Thyroid gland (tissue), 4 donors: ENCODE measurements at places on chromosomes 4 and X. TPM values are rescaled to one million over a fixed set of nuclear protein-coding genes. Genes with fewer than 3 reads are reported as not detected.

DNA sequence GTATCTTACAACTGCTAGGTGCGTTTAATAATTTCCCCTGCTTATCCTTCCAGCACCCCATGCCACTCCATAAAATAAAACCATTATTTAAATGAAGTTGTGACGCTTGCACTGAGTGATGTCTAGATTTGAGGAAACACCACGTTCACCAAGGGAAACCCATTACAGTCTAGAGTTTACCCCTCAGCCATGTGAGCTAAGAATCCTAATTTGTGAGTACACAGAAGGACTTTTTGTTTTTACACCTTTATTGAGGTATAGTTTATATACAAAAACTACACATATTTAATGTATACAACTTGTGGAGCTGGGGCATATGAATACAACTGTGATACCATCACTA lies 326.8 kb downstream of the RAPGEF2 start:
- H3K4me3 ChIP-seq = no peak overlapping the region
- no peaks in the 10 kb centered on the region for H3K36me3 ChIP-seq
- DNase-seq = no peak
- no peaks in the 10 kb centered on the region for H3K27me3 ChIP-seq
- H3K27ac ChIP-seq = no peak overlapping the region

Gene GC
- not detected for total RNA-seq

Gene MYOZ2
- total RNA-seq = not detected

GRCh38 chrX:41518841-41519220 lies 71.7 kb downstream of the NYX start:
- H3K4me1 ChIP-seq = no peaks in the 10 kb centered on the region
- DNase-seq = no peak

Gene MAGED4B
- total RNA-seq = 17.8 TPM

Gene UGT2A1
- not detected for total RNA-seq

- no peaks in the 10 kb centered on the region for H3K36me3 ChIP-seq
- no peaks in the 10 kb centered on the region for H3K27me3 ChIP-seq
- H3K4me1 ChIP-seq = no peaks in the 10 kb centered on the region
- DNase-seq = no peak
- no peak overlapping the region for H3K27ac ChIP-seq
- H3K4me3 ChIP-seq = no peak overlapping the region
These were observed 144.4 kb downstream of the TMA16 start for GRCh38 chr4:163638909-163639308.

Gene LRIT3
- 0.63 TPM for total RNA-seq

DNA sequence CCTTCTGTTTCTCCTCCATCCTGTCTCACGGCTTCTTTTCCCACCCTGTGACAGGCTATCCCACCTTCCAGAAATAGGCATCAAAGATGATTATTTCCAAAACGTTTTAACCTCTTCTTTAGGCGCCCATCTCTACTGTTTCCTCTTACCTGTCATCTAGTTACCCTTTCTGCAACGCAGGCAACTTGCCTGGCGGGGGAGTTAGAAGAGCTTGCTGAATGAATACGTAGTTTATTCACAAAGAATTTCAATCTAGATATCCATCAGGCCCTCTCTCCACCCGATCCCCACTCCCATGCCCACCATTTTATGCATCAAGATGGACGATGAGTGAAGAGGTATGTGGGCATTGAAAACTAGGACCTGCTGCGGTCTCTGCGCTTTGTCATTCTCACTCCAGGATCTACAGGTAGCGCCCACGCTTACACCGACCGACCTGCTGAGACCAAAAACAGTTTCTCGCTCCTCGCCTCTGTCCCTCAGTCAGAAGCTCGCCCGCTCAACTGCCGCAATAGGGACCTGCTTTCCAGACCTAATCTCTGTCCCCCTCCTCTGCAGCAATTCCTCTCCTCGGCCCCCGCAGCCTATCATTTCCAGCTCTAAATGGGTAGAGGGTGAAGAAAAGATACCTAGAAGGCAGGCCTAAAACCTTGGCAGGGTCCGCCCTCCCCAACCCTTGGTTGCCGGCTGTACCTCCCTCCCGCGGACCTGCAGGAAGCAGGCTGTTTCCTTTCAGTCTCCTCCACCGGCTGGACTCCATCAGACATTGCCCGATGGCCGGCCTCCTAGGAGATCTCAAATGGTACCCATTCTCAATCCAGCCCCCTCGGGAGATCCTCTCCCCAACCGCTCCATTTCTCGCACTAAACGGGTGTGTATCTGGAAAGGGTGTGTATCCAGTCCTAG lies 624 bp downstream of the BEX5 start:
- peak; percentile 19 for DNase-seq
- H3K4me1 ChIP-seq = no peaks in the 10 kb centered on the region
